Thyroid gland (tissue), 4 donors: ENCODE measurements at places on chromosomes 6 and 20. TPM values are rescaled to one million over a fixed set of nuclear protein-coding genes. Genes with fewer than 3 reads are reported as not detected.
A peak's percentile ranks its signal among the peaks of the same experiment; 100 is the strongest.

- H3K27ac ChIP-seq = peak overlapping the region; percentile 56
- DNase-seq = peak; percentile 34
- peaks cover 18% of the 10 kb centered on the region for H3K4me1 ChIP-seq
Measured at GRCh38 chr6:13488015-13488895, 855 bp upstream of the GFOD1 start.

SLC35D3 gene
- total RNA-seq = not detected

MYL9 gene
- total RNA-seq = 93.6 TPM

NRN1 gene
- total RNA-seq = 7.8 TPM

- no peak overlapping the region for H3K27ac ChIP-seq
- no peak for DNase-seq
- H3K27me3 ChIP-seq = no peaks in the 10 kb centered on the region
Measured at GRCh38 chr20:45299786-45300185, 6.9 kb upstream of the RBPJL start.

DEFB123 gene
- not detected for total RNA-seq

GRCh38 chr6:42694586-42694985 lies 27.8 kb downstream of the PRPH2 start:
- H3K27me3 ChIP-seq = no peaks in the 10 kb centered on the region
- peaks cover 2% of the 10 kb centered on the region for H3K36me3 ChIP-seq
- peak; percentile 31 for DNase-seq
- H3K4me1 ChIP-seq = peaks cover 70% of the 10 kb centered on the region

HLA-DOB gene
- total RNA-seq = 1.6 TPM

MDC1 gene
- total RNA-seq = 21.1 TPM

GRCh38 chr6:18601516-18602020 lies 214.4 kb downstream of the RNF144B start:
- H3K27me3 ChIP-seq = no peaks in the 10 kb centered on the region
- no peak overlapping the region for H3K4me3 ChIP-seq
- H3K4me1 ChIP-seq = no peaks in the 10 kb centered on the region
- no peak overlapping the region for H3K27ac ChIP-seq
- H3K36me3 ChIP-seq = no peaks in the 10 kb centered on the region

DNA sequence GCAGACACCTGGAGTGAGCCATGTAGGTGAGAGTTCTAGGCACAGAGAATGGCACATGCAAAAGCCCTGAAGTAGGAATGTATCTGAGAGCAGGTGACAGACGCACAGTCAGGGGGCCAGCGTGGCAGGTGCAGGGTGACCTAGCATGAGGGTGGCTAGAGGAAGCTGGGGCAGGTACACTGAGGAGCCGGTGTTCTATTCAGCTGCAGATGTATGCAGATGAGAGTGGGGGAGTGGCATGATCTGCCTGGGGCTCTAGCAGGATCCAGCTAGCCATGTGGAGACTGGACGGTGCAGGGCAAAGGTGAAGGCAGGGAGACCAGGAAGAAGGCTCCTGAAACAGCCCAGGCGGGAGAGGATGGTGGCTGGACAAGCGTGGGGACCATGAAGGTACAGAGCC lies 10.7 kb downstream of the PEDS1 start:
- H3K36me3 ChIP-seq = peaks cover 15% of the 10 kb centered on the region
- no peak overlapping the region for H3K27ac ChIP-seq
- H3K4me3 ChIP-seq = no peak overlapping the region

DNA sequence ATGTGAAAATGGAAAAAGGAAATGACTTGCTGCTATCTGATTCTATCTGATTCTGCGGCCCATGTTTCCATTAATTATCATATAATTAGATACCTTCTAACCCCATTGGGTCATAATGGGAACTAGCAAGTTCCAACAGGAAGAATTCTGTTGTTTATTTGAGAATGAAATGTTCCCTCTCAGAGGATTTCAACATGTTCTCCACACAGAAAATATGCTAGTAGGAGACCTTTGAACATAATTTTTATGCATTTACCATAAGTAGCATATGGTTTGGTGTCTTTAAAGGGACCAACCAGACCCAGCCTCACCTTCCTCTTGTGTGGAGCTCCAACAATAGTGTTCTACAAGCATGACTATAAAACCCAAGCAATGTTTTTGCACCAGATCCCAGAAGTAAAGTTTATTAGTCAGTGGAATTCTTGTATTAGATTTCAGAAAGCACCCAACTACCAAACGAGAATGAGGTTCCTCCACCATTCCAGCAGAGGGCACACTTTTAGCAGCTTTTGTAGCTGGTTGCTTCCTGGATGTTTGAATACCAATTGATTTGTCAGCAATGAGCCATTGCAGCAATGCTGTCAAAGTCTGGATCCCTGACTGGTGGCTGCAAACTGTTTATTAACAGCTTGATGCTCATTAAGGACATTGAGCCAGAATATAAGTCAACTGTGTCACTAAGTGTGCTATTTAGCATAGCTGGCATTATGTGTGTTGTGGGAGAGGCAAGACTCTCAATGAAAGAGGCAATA lies 143.6 kb upstream of the GJE1 start:
- H3K4me3 ChIP-seq = no peak overlapping the region
- DNase-seq = no peak
- H3K4me1 ChIP-seq = no peaks in the 10 kb centered on the region
- no peaks in the 10 kb centered on the region for H3K36me3 ChIP-seq
- no peaks in the 10 kb centered on the region for H3K27me3 ChIP-seq
- no peak overlapping the region for H3K27ac ChIP-seq

GRCh38 chr6:35148167-35148741 lies 7.1 kb upstream of the TCP11 start:
- DNase-seq = peak; percentile 52
- H3K27ac ChIP-seq = peak overlapping the region; percentile 71
- H3K27me3 ChIP-seq = no peaks in the 10 kb centered on the region
- H3K4me1 ChIP-seq = peaks cover 14% of the 10 kb centered on the region
- no peaks in the 10 kb centered on the region for H3K36me3 ChIP-seq

LHFPL5 gene
- total RNA-seq = not detected

BPIFA1 gene
- total RNA-seq = not detected

DNA sequence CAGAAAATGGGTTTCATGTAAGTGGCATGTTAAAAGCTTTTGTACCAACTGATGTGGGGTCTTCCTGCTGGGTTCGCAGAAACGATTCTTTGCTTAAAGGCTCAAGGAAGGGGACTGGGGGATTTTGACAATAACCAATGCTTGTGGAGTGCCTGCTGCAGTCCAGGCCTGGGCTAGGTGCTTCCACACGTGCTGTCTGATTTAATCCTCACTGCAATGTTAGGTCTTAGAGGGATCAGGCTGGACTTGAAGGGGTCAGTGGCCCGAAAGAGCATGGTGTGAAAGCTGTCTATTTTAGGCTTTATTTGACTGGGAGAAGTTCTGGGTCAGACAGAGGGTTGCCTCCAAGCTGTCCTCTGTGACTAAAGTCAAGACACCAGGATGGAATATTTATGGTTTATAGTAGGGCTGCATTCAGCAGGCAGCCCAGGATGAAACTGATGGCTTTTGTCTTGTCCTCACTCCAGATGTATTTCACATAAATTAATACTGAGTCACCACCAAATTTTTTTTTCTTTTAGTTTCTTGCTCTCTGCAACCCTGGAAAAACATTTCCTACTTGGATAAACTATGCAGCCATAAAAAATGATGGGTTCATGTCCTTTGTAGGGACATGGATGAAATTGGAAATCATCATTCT lies 219.1 kb downstream of the ZMYND8 start:
- peaks cover 23% of the 10 kb centered on the region for H3K4me1 ChIP-seq
- H3K4me3 ChIP-seq = no peak overlapping the region
- H3K36me3 ChIP-seq = no peaks in the 10 kb centered on the region
- H3K27ac ChIP-seq = no peak overlapping the region
- no peak for DNase-seq

MCM9 gene
- total RNA-seq = 29.4 TPM

- H3K36me3 ChIP-seq = no peaks in the 10 kb centered on the region
- H3K4me3 ChIP-seq = peak overlapping the region; percentile 81
- no peaks in the 10 kb centered on the region for H3K27me3 ChIP-seq
- peaks cover 29% of the 10 kb centered on the region for H3K4me1 ChIP-seq
Measured at GRCh38 chr20:25623225-25623735, 534 bp downstream of the NANP start.

DNA sequence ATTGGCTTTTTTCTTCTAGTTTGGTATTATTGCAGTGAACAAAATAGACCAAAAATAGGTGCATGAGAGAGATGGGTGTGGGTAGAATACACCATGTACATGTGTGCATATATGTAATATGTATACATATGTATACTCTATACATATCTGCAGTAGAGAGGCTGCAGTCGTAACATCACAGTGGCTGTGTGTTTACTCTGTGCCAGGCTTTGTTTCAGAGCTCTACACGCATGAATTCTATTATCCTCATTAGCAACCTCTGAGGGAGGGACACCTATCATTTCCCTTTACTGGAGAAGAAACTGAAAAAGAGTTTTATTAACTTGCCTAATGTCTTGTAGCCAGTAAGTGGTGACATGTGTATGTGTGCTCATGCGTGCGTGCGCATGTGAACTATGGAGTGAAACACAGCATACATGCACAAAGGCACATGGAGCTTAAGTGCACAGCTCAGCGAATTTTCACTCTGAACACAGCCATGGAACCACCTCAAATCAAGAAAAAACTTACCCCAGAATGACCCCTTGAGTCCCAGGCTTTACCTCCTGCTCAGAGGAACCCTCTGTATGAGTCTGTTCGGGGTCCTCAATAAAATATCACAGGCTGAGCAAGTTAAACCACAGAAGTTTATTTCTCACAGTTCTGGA lies 452.5 kb downstream of the CDH26 start:
- H3K27me3 ChIP-seq = no peaks in the 10 kb centered on the region
- H3K27ac ChIP-seq = no peak overlapping the region
- H3K36me3 ChIP-seq = no peaks in the 10 kb centered on the region
- DNase-seq = no peak
- no peaks in the 10 kb centered on the region for H3K4me1 ChIP-seq

GRCh38 chr6:71287038-71287437 lies 1.6 kb upstream of the OGFRL1 start:
- H3K27ac ChIP-seq = peak overlapping the region; percentile 91
- no peaks in the 10 kb centered on the region for H3K27me3 ChIP-seq
- H3K36me3 ChIP-seq = no peaks in the 10 kb centered on the region
- peak; percentile 8 for DNase-seq
- no peak overlapping the region for H3K4me3 ChIP-seq
- no peaks in the 10 kb centered on the region for H3K4me1 ChIP-seq

GRCh38 chr6:155828989-155829388 lies 373.4 kb upstream of the NOX3 start:
- no peak overlapping the region for H3K4me3 ChIP-seq
- H3K4me1 ChIP-seq = no peaks in the 10 kb centered on the region
- DNase-seq = no peak
- no peaks in the 10 kb centered on the region for H3K36me3 ChIP-seq
- no peaks in the 10 kb centered on the region for H3K27me3 ChIP-seq

MAP1LC3A gene
- total RNA-seq = 163 TPM

ADTRP gene
- total RNA-seq = 3.5 TPM

GRCh38 chr6:116087437-116088027 lies 13.1 kb upstream of the NT5DC1 start:
- no peak overlapping the region for H3K4me3 ChIP-seq
- H3K36me3 ChIP-seq = no peaks in the 10 kb centered on the region
- no peaks in the 10 kb centered on the region for H3K27me3 ChIP-seq
- H3K4me1 ChIP-seq = no peaks in the 10 kb centered on the region

RSPH4A gene
- 1.2 TPM for total RNA-seq

DNA sequence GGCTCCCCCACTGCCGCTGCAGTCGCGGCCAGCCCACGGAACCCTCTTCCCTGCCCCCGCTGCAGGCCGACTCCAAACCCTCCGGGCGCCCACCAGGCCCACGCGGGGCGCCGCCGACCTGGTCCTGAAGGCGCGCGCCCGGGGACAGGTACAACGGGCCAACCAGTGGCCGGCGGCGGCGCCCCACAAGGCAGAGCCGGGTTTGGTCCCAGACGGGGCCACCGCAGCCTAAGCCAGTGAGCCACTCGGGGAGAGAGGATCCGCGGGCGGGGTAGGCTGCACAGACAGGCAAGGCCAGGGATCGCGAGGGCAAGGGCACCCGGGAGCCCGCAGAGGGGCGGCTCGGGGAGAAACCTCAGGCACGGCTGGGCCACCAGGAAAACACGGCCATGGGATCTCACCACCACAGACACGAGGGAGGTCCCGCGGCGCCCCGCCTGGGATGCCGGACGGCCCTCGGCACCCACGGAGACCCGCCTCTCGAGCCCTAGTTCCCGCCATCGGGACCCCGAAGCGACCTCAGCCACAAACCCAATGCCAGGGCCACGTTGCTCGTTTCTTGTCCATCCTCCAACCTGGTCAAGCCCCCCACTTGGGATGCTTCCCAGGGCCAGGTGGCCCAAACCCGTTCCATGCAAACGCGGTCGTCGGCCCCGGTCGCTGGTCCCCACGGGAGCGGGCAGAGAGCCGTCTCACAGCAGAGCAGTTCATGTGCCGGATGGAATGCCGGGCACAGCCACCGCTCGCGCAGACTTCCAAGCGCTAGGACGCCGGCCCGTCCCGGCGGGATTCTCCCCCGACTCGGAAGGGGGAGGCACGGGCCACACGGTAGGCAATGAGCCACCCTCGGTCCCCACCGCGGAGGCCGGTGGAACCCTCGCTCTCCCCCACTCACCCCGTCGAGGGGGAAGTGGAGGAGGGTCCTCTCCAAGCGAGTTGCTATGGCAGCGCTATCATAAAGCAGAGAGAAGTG lies 1956.6 kb upstream of the DEFB115 start:
- no peaks in the 10 kb centered on the region for H3K4me1 ChIP-seq
- no peak overlapping the region for H3K27ac ChIP-seq

GRCh38 chr6:34098045-34098936 lies 47.6 kb downstream of the GRM4 start:
- no peak overlapping the region for H3K27ac ChIP-seq
- no peak overlapping the region for H3K4me3 ChIP-seq
- H3K36me3 ChIP-seq = no peaks in the 10 kb centered on the region
- H3K4me1 ChIP-seq = peaks cover 24% of the 10 kb centered on the region
- DNase-seq = no peak
- H3K27me3 ChIP-seq = no peaks in the 10 kb centered on the region

GRCh38 chr20:36891211-36891610 lies 15.3 kb downstream of the TLDC2 start:
- peaks cover 26% of the 10 kb centered on the region for H3K36me3 ChIP-seq
- no peaks in the 10 kb centered on the region for H3K27me3 ChIP-seq
- H3K4me1 ChIP-seq = peaks cover 15% of the 10 kb centered on the region
- DNase-seq = no peak
- H3K27ac ChIP-seq = no peak overlapping the region

- no peak overlapping the region for H3K4me3 ChIP-seq
- H3K27me3 ChIP-seq = no peaks in the 10 kb centered on the region
- H3K4me1 ChIP-seq = peaks cover 8% of the 10 kb centered on the region
- no peak for DNase-seq
Measured at GRCh38 chr6:22736740-22737139, 167.4 kb downstream of the HDGFL1 start.

DNA sequence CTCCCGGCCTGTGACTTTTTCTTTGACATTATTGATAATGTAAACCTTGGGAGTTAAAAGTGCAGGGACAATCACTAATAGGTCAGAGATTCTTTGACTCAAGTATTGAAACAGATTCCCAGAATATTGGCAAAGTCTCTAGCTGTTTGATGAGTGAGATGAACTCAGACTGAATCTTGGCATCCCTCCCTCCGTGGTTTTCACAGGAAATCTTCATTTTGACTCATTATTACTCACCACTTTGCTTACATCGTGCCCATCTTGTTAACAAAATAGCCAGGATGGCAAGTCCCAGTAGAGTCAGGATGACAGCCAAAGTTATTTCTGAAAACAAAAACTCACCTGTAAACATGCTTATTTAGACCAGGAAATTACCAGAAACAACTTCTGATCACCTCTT lies 2.0 kb downstream of the TSBP1 start:
- DNase-seq = no peak
- no peak overlapping the region for H3K4me3 ChIP-seq
- no peaks in the 10 kb centered on the region for H3K4me1 ChIP-seq

POU3F2 gene
- total RNA-seq = not detected

- no peaks in the 10 kb centered on the region for H3K36me3 ChIP-seq
- no peak for DNase-seq
- no peaks in the 10 kb centered on the region for H3K27me3 ChIP-seq
- no peaks in the 10 kb centered on the region for H3K4me1 ChIP-seq
Measured at GRCh38 chr6:45226081-45226480, 102.0 kb upstream of the RUNX2 start.
